ENCODE measurements at places on chromosomes 7 and 10.

DNA sequence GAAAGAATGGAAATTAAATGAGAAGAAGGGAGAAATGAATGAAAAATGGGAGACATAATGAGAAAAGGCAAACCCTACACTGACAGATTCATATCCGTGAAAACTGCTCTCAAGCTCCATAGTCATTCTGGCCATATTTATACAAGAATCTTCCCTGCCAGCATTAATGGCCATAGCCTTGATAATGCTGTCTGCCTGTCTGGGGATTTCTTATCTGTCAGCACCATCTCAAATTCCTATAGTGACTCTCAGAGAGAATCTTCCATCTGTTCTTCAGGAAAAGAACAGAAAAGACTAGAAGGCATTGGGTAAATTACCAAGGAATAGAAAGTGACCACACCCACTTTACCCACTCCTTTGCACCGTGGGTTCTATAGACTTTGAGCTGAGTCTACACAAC lies 295.9 kb downstream of the PLXNA4 start:
- DNase-seq: no peak

- DNase-seq: no peak
These were observed 86.8 kb upstream of the KMT2C start for GRCh38 chr7:152522571-152523067.

- DNase-seq: no peak
These were observed 65.9 kb downstream of the FGFR2 start for GRCh38 chr10:121532292-121532864.

- DNase-seq: no peak
These were observed 81.8 kb downstream of the PAX2 start for GRCh38 chr10:100826983-100827818.

DNA sequence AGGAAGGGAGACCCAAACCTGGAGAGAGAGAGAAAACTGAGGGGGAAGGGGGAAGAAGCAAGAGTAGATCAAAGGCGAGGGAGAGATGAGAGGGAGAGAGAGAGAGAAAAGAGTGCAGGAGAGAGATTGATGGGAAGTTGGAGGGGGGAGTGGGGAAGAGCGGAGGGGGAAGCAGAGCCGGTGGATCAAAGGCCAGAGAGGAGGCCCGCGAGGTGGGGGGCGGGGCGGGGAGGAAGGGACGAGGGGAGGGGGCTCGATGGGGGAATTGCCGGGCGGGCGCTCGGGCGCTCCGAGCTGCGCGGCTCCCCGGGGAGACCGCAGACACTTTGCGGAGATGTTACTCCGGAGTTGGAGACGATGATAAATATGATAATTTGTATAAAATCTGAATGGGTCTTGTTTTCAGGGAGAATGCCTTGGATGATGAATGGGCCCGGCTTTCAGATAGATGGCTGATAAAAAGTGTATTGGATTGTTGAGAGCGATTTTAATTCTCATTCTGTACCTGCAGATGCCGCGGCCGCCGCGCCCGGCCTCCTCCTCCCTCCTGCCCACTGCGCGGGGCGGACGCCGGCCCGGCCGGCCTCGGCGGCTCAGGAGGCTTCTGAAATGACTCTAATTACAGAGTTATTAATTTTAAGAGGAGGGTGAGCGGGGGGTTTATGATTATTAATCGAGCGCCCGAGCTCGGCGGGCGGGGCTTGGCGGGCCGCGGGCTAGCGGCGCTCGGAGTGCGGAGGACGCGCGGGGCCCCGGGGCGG lies 21.4 kb upstream of the PAX2 start:
- DNase-seq: no peak

- no peak for DNase-seq
These were observed 14.1 kb downstream of the PDZD8 start for GRCh38 chr10:117360994-117361667.

DNA sequence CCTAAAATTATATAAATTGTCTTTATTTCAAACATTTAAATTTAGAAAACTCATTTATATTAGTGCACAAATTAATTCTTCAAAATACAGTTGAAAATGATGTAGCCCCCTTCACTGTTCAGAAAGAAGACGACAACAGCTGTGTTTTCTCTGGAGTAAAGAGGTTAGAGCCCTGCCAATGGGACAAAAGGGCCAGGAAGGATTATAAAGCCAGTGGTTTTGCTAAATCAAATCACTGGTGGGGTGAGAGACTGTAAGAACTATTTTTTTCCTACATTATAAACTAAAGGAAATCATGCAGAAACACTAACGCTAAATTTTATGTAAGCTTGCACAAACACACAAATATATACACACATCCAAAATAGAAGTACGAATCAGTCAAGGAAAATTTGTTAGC lies 386.6 kb downstream of the PARD3 start:
- DNase-seq: no peak

GRCh38 chr10:130810856-130811255 lies 500.7 kb downstream of the TCERG1L start:
- DNase-seq: no peak

- DNase-seq: no peak
These were observed 515.7 kb upstream of the GALNT17 start for GRCh38 chr7:70616211-70616610.

DNA sequence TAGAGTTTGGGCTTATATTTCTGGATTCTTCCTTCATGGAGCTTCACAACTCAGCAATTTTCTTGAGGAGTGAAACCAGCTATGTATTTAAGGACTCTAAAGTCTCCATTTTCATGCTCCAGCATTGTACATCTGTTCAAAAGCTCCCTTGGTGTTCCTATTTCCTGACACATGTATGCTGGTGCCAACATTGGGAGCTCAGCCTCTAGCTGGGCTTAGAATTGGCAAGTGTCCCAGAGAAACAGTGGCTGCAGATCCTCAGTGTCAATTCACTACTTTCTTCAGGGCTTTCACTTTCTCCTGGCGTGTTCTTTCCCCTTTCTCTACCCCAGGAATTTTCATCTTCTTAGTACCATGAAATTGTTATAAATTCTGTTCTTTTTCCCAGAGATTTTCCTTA lies 103.1 kb downstream of the ZNF467 start:
- DNase-seq: no peak

DNA sequence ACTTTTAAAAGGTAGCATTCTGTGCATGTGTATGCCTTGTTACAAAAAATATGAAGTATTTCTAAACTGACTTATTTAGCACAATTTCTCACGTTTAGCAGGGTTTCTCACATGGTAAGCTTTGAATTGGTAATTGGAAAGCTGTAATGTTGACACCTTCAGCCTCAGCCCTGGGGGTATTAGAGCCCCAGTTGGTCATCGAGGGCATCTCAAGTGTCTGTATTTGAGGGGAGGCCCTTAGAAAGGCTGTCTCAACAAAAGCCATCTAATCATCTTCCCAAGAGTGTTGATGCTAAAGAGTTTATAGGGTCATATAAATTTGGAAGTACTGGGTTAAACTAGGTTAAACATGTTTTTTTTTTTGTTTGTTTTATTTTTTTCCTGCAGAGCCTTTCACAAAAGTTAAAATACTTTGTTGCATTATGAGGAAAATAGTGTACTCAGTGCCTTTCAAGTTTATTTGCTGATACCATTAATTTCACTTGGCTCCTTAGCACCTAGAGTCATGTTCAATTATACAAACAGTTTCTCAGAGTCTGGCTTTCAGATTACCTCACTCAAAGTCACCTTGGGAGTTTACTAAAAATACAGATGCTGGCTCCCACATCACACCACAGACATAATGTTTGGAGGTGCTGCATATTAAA lies 134.0 kb downstream of the CD36 start:
- DNase-seq: no peak
